ENCODE measurements at places on chromosomes 2 and 18.
A peak's percentile ranks its signal among the peaks of the same experiment; 100 is the strongest.

DNA sequence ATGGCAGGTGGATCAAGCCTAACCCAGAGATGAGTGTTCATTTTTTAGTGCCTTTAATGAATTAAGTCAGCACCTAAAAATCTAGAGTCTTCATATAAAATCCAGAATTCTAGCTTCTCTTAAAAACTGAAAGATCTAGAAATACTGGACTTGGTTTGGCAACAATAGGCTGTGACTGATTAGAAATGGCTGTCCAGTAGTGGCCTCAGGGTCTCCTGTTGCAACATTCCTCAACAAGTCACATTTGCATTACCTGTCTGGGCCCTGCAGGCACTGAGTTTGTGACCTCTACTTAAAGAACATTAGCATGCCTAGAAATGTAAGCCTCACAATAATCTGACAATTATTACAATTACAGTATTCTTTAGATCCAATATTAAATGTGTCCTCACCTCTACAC lies 33.1 kb downstream of the MBD2 start:
- no peak for DNase-seq

GRCh38 chr2:208407667-208408066 lies 1.1 kb downstream of the PTH2R start:
- DNase-seq, result no peak

GRCh38 chr2:201952187-201952586 lies 81.5 kb upstream of the FZD7 start:
- DNase-seq, result no peak

DNA sequence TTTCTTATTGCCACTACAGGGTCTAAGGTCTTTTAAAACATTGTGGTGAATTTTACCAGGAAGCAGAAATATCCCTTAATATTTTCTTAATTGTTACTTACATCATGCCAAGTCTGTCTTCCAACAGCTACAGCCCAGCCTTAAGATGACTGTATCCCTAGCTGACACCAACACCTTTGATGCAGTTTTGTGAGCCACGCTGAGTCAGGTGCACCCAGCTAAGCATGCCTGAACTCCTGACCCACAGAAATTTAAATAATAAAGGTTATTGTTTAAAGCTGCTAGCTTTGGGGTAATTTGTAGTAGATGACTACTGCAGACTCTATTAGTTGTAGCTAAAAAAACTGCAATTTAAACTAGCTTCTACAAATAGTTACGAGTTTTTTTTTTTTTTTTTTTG lies 1757.9 kb upstream of the LRRTM1 start:
- no peak for DNase-seq

DNA sequence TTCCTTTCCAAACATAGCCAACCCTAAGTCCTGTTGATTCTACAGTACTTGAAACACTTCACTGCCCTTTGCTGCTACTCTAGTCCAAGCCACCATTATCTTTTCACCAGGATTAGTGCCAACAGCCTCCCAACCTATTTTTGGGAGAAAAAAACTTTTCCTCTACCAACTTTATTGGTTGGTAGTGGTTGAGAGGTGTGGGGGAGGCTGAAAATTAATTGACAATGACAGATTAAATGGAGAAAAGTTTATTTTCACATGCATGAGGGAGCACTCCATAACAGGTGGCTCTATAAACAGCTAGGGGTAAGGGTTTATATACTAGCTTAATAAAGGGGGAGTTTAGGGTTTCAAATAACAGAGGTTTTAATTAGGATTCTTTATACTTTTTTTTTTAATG lies 37.8 kb upstream of the ITPRID2 start:
- DNase-seq, result no peak

DNA sequence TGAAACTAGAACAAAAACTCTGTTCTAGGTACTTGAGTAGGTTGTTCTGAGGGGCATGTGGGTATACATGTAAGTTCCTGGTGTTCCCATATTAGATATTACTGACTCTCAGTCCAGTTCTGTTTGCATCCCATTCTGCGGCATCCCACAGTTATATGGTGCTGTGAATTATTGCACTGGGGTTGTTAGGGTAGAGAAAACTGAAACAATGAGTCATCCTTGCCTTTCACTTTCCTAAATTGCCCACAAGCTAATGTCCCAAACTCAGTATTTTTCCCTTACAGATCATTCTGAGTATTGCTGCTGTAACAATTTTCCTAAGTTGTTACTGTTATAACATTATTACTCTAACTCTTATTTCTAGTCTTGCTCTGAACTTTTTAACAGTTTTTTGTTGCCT lies 3.0 kb downstream of the WDR75 start:
- no peak for DNase-seq

- DNase-seq, result no peak
Observed at GRCh38 chr2:10946394-10946793, 34.7 kb downstream of the KCNF1 start.

- DNase-seq, result peak; percentile 64
Observed at GRCh38 chr18:74551936-74552555, 17.7 kb downstream of the CNDP1 start.

Data from GM18507 (cell line).